ENCODE measurements at places on chromosomes 4 and X.
A peak's percentile ranks its signal among the peaks of the same experiment; 100 is the strongest.

GRCh38 chrX:63283348-63283747 lies 67.8 kb downstream of the SPIN4 start:
- no peak for DNase-seq

DNA sequence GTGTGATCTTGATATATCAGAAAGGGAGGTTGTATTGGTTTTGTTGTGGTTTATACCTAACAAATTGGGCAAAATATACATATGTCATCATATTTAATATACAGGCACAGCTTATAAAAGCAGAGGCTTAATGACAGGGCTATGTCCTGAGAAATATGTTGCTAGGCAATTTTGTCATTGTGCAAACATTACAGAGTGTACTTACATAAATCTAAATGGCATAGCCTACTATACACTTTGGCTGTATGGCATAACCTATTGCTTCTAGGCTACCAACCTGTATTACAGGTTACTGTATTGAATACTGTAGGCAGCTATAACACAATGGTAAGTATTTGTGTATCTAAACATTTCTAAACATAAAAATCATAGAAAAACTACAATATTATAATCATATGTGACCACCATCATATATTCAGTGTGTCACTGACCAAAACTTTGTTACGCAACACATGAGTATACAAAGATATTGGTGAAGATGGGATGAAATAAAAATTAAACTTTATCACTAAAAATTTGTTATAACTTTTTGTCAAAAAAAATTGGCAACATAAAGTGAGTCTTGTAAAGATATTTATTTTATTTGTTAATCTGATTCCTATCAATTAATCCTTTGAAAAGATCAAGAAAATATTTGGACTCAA lies 414.0 kb upstream of the HS3ST1 start:
- DNase-seq = no peak

DNA sequence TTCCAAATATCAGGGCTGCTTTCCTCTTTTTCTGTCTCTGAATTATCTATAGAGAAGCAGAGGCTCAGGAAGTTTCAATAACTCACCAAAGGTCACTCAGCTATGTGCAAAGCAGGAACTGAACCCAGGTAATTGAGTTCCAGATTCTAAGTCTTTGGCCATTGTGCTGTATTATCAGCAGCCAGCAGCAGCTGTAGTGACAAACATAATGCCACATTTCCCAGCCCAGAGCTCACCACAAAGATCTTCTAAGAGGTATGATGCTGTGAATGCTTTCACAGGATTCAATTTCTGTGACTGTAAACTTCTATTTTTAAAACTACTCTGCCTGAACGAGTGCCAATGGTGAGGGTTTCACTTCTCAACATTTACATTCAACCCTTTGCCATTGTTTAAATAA lies 56.4 kb downstream of the SPOCK3 start:
- DNase-seq = peak; percentile 2

GRCh38 chrX:124383354-124383753 lies 37.0 kb downstream of the SH2D1A start:
- DNase-seq = no peak

GRCh38 chr4:85951-86350 lies 32.8 kb downstream of the ZNF595 start:
- no peak for DNase-seq

DNA sequence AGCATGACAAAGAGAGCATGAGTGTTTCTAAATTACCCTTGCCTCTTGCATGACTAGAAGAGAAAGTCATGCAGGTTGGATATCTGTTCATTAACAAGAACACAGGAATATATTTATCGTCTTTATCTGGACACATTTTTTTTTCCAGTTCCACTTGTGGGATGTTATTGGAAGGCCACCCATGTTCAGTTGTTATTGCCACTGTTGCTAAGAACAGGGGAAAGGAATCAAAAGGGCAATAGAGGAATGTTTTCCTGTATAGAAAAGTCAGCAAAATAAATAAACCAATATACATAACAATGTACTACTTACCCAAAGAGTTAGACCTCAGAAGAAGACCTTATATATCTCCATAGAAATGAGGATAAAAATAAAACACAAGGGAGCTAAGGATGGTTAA lies 270.1 kb downstream of the QDPR start:
- no peak for DNase-seq

- no peak for DNase-seq
Measured at GRCh38 chr4:163378661-163379060, 35.0 kb downstream of the NPY5R start.

DNA sequence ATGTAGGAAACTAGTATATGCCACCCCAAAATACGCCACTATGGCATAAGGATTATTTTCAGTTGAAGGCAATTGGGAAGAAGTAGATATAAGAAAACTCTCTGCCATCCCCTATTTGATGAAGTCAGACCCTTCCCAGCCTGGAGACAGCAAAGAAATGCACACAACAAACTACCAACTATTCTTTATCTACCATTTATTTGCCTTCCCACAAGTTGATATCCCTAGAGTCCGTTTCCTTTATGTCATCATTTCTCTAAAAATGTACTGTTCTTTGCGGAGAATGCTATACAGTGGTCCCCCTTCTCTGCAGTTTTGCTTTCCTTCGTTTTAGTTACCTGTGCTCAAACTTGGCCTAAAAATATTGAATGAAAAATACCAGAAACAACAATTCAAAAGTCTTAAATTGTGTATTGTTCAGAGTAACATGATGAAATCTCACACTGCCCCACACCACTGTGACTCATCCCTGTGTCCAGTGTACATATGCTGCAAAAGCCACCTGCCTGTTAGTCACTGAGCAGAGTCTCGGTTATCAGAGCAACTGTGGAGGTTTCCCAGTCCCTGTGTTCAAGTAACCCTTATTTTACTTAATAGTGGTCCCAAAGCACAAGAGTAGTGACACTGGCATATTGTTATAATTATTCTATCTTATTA lies 152.3 kb downstream of the WDFY3 start:
- DNase-seq = peak; percentile 42

DNA sequence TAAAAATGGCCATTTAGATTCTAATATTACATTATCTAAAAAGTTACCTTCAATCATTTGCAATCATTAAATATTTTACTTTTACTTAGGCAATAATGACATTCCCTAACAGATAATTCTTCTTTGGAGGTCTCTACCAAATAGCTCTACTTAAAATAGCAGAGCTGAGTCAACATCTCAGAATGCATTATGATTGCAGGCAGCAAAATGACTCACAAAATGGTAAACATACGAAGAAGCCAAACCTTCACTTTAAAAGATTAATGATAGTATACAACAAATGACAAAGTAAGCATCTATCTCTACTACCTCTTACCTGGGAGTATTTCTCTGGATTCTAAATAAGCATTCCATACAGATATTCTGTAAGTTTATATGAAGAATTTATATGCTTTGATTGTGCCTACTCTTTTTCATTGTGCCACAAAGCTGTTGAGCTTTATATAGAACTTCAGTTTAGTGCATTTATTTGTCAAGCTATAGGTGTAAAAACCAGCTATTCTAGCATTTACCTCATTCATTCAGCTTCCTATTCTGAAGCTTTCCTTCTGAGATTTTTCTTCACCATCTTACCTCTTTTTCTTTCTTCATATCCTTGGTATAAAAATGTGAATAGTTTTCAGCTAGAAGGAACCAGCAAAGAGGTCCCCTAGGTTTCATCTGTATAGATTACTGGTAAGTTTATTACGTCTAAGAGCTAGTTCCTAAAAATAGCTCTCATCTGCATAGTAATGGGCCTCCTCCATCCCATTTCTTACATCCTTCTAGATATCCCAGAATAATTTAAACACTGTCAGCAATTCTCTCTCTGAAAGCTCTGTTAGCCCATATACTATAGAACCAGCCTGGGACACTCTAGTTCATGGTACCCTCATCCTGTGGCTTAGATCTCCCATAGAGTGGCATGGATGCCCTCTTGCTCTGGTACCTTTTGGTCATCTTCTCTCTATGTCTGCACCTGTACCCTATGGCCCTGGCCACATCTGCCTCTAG lies 17.2 kb upstream of the SPCS3 start:
- no peak for DNase-seq

- no peak for DNase-seq
Measured at GRCh38 chr4:71147261-71147660, 153.8 kb downstream of the DCK start.

DNA sequence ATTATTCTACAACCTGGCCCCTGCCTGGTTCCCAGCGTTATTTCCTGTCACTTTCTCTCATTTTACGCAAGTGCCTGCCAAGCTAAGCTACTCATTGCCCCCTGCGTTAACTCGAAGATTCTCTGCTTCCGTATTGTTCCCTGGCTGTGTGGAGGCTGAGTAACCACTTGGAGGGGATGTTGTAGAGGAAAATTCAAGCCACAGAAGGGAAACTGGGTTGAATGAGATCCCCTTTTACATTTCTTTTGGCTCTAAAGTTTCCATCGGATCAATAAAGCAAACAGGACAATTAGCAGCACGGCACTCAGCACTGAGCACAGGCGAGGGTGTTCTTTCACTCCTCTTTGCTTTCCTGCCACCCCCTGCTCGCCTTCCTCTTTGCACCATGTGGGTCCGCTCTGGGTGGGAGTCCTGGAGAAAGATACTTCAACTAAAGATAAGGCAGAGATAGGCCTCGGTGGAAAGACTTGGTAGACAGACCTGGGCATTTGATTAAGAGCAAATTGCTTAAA lies 4.2 kb upstream of the TMSB4X start:
- DNase-seq = no peak

- DNase-seq = no peak
Measured at GRCh38 chr4:124833831-124834505, 121.4 kb upstream of the ANKRD50 start.

DNA sequence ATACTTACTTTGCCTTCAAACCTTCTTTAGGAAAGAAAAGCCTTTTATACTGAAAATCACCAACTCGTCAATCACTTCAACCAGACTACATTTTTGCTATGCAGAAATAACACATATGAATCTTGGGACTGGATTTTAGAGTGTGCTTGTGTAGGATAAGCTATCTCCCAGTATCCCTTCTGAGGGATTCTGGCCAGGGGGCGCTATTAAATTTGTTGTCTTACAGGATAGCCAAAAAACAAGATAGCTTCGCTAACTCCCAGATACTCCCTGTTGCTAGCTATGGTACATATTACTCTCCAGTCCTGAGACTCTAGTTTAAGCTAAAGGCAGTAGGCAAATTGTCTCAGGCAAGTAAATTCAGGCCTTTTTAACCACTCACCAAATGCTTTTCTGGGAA lies 167.2 kb downstream of the LHFPL1 start:
- DNase-seq = peak; percentile 13

DNA sequence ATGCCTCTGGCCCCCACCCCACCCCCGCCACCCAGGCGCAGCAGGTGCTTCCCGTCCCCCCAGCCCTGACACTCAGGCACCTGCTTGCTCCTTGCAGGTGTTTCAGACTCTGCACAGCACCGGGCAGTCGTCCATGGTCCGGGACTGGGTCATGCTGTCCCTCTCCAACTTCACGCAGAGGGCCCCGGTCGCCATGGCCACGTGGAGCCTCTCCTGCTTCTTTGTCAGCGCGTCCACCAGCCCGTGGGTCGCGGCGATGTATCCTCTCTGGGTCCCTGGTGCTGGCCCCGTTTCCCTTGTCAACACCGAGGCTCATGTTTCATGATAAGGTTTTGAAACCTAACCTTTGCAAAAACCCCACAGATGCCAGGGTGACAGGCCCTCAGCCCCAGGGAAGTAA lies 10.2 kb upstream of the MSANTD1 start:
- DNase-seq = no peak

DNA sequence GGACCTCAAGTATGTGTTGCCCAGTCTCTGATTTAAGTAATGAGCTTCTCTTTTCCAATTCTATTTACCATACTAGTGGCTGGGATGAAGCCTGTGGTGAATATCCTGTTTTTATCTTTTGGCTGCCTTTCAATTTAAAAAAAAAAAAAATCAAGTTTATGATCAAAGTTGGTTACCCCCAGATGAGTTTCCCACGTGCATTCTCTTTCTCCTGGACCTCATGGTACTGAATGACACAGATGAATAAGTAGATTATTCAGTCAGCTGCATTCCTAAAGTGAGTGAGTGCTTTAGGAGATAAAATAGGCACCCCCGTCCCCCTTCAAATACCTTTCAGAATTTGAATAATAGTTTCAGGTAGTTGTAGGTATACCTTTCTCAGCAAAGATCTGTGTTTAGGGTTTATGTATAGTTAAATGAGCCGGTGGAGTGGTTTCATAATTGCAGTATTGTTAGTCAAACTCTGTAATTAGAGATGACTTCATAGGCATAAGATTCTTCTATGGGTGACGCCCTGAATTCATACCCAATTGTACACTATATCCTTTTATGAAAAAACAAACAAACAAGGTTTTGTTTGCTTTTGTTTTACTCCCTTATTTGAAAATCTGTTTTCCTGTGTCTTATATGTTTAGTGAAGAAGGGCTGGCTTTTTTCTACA lies 41.9 kb downstream of the PLS3 start:
- no peak for DNase-seq

GRCh38 chrX:47743504-47743903 lies 84.5 kb upstream of the UXT start:
- no peak for DNase-seq

DNA sequence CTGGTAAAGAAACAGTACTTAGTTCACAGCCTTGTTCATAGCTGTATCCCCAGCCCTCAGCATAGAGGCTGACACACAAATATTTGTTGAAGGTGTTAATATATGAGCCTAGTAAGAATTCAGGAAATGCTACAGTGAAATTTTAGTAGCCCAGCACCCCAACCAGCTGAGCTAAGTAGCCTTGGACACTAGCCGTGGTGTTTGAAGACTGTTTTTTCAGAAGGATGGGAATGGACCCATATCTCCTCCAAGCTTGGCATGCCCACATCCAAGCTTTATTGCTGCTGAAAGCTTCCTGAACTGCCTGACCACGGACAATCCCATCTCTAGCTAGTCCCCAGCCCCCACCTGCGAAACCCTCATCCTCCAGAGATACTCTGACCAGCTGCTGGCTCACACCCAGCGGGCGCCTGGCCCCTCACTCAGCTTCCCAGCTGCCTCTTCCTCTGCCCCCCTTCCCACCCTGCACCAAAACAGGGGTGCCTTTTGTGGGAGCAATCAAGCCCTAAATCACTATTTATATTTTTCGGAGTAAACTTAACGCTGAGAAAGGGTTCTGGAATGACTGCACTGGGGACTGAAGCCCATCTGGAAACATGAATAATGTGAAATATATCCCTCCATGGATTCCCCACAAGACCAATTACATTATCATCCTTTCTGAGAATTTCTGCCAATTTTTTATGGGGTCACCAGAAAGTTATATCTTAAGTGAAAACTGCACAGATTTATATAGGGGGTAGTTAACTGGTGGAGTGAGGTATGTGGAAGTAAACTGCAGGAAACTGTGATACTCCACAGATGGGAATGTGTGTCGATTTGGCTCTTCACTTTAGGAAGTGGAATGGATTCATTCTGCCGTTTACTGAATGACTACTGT lies 41.1 kb upstream of the CBR4 start:
- DNase-seq = no peak
